ENCODE measurements at places on chromosomes 3 and 15. TPM values are rescaled to one million over a fixed set of nuclear protein-coding genes. Genes with fewer than 3 reads are reported as not detected.

PLA2G4B gene
- 3.0 TPM for total RNA-seq

CCR3 gene
- not detected for total RNA-seq

CCDC54 gene
- total RNA-seq, result not detected

PLSCR5 gene
- not detected for total RNA-seq

EXD1 gene
- total RNA-seq, result not detected

ITIH1 gene
- 0.04 TPM for total RNA-seq

SNX22 gene
- 1.6 TPM for total RNA-seq

RPL29 gene
- total RNA-seq, result 1,861 TPM

CSNK1G1 gene
- 20.3 TPM for total RNA-seq

EPM2AIP1 gene
- total RNA-seq, result 15.2 TPM
